ENCODE measurements at places on chromosomes 7 and 10.

GRCh38 chr10:110993024-110993693 lies 73.8 kb downstream of the SHOC2 start:
- DNase-seq = no peak

- no peak for DNase-seq
Observed at GRCh38 chr7:70334871-70335270, 736.6 kb downstream of the AUTS2 start.

- no peak for DNase-seq
Observed at GRCh38 chr7:157427811-157428553, 91.2 kb downstream of the DNAJB6 start.

DNA sequence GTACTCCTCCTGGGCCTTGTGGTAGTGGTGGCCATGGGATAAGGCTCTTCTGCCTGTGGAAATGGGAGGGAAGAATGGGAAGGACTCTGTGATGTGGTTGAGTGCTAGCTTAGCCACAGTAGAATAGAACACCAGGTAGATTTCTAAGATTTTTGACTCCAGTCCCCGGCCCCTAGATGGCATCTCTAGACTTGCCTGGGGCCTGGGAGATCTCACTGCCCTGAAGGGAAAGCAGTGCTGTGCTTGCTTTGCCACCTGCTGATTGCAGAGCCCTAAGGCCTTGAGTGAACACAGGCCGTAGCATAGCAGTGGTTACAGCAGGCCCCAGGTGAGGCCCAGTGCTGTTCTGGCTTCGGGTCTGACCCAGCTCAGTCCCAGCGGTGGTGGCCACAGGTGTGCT lies 252.0 kb downstream of the TCF7L2 start:
- DNase-seq = no peak

GRCh38 chr7:117666031-117666430 lies 186.2 kb downstream of the CFTR start:
- DNase-seq = no peak

DNA sequence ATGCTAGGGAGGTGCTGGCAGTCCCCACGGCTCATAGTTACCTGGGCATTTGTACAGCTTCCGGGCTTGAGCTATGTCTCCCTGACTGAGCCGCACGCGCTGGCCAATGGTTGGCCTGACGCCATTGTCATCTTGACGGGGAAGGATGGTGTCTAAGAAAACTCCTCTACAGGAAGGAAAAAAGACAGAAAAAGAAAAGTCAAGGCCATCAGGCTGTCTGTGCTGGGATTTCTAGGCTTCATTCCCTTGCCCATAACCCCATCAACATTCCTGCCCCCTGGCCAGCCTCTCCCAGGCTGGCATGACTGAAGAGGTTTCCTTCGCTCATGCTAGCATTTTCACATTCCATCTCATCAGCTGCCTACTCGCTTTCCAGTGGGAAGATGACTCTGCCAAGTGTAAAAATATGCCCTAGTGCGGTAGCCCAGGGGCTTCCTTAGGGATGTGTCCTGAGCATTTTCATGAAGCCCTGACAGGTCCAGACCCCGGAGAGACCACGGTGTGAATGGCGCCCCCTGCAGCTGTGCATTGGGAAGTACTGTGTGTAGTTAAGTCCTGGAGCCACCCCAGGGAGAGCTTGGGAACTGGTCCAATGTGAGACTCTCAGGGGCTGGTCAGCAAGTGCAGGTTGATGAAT lies 54.5 kb upstream of the OPALIN start:
- DNase-seq = no peak

DNA sequence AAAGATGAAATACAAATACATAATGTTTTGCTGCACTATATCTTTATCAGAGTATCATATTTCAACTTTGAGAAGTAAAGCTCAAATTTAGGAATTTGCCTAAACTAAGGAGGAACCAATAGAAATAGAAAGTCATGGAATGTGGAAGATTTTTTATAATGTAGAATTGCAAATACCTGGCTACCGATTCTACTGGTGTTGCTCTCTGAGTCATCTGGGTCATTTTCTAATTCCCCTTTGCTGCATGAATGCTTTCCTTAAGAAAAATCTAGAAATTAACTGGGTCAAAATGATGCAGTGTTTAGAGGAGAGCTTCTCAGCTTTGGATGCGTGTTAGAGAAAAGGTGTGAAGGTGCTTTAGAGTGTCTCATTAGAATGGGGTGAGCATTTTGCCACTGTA lies 568.9 kb upstream of the ANKRD30A start:
- DNase-seq = no peak

DNA sequence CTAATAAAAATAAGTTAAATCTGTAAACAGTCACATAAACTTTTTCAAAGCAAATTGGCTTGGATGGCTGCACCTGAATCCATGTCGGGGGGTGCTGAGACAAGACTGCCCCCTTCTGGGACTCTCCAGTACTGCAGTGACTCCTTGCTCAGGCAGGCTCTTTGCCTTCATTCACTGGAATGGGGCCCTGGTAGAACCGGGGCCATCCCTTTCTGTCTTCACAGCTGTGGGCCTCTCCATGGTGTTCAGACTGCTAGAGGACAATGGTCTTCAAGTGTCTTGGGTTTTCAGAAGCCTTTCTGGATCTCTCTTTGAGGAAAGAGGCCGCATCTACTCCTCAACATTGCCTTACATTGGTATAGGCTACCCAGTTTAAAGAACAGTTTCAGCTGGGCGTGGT lies 16.1 kb upstream of the IMPDH1 start:
- DNase-seq = peak; percentile 95

DNA sequence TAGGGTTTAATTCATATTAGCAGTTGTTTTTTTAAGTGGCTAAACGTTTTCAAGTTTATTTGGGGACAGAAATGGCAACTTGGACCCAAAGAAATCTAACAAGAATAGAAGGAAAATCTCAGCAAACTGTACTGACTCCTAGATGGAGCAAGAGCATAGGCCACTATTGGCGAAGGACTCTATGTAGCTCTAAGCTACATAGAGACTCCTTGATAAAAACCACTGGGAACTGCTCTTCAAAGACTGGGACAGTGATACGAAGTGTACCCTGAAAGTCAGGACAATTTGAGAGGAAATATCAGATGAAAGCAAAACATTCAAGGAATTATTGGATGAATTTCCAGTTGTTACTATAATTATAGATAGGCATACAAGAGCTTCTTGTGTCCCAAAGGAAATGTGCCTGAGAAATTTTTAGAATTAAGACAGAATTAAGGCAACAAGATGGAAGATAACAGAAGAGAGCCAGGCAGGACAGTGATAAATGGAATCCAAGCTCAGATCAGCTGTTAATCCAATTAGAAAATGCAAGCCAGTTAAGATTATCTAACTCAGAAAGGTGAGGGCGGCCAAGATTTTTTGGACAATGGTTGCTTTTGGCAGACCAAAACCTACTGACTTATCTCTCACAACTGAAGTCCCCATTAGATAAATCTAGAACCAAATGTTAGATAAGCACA lies 103.7 kb upstream of the IFRD1 start:
- no peak for DNase-seq

Data from inflammatory macrophage treated with lipopolysaccharide for 1 hour (primary cell).